ENCODE measurements at places on chromosomes 16 and 17.

DNA sequence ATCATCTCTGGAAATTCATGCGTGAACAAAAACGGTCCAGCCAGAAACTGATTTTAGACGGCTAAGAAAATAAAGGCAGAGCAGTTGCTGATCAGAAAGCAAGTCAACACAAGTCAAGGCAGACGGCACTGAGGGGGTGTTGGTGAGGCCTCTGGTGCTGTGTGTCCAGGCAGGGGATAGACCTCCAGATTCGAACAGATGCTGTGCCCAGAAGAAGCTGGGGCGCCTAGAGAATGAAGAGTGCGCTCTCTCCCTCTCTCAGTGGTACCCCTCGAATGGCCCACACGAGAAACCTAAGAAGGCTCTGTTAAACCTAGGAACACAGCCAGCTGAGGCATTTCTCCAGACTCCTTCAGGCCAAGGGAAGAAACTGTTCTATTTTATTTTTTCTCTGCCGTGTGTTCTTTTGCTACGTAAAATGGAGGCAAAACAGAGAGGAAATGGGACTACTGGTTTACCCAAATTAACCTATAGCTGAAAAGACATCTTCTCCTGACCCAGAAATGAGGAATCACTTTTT lies 178.3 kb downstream of the PMP22 start:
- no peak for DNase-seq

DNA sequence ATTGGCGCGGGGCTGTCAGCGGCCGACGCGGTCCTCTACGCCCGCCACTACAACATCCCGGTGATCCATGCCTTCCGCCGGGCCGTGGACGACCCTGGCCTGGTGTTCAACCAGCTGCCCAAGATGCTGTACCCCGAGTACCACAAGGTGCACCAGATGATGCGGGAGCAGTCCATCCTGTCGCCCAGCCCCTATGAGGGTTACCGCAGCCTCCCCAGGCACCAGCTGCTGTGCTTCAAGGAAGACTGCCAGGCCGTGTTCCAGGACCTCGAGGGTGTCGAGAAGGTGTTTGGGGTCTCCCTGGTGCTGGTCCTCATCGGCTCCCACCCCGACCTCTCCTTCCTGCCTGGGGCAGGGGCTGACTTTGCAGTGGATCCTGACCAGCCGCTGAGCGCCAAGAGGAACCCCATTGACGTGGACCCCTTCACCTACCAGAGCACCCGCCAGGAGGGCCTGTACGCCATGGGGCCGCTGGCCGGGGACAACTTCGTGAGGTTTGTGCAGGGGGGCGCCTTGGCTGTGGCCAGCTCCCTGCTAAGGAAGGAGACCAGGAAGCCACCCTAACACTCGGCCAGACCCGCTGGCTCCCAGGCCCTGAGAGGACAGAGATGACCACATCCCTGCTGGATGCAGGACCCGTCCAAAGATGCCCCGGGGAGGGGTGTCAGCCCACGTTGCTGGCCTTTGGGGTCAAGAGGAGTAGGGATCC lies 2.4 kb upstream of the NECAB2 start:
- no peak for DNase-seq

DNA sequence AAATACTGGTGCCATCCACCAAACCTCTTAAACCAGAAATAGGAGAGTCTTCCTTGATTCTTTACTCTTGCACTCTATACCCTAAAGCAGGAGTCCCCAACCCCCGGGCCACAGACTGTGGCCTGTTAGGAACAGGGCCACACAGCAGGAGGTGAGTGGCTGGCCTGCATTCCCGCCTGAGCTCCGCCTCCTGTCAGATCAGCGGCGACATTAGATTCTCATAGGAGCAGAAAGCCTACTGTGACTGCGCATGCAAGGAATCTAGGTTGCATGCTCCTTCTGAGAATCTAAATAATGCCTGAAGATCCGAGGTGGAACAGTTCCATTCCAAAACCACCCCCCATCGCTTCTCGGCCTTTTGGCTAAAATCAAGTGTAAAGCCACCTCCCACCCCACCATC lies 30.3 kb upstream of the SRCIN1 start:
- no peak for DNase-seq

GRCh38 chr16:1493746-1494094 lies 560 bp downstream of the TELO2 start:
- DNase-seq, result no peak

- no peak for DNase-seq
These were observed 32.0 kb downstream of the CCDC182 start for GRCh38 chr17:57713140-57713539.

- DNase-seq, result no peak
These were observed 27.9 kb upstream of the ATP2C2 start for GRCh38 chr16:84340325-84341040.

- no peak for DNase-seq
These were observed 205.1 kb downstream of the SHISA9 start for GRCh38 chr16:13106464-13106863.

DNA sequence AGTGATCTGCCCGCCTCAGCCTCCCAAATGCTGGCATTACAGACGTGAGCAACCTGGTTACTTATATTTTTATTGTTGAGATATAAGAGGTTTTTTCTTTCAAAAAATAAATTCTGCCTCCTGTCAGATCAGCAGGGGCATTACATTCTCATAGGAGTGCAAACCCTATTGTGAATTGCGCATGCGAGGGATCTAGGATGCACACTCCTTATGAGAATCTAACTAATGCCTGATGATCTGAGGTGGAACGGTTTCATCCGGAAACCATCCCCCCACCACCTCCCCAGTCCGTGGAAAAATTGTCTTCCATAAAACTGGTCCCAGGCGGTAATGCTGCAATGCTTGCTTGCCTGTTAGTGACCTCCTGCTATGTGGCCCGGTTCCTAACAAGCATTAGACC lies 7.5 kb upstream of the CNEP1R1 start:
- DNase-seq, result no peak

- no peak for DNase-seq
These were observed 757 bp downstream of the FMNL1 start for GRCh38 chr17:45222289-45222995.

- no peak for DNase-seq
These were observed 174.9 kb downstream of the VPS53 start for GRCh38 chr17:539766-540165.

DNA sequence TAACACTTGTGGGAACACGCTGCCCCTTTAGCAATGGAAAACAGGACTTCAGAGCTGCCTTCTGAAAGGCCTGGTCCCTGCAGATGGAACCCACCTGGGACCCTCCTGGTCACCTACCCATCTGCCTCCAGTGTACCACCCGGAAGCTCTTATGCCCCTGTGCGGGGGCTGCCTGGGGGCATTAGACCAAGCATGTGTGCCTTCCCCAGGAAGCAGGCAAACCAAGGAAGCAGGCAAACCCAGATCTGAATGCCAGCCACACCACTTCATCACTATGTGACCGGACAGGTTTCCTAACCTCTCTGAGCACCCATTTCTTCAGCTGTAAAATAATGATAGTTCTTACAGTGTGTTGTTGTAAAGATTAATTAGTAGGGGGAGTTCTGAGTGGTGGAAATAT lies 20.8 kb upstream of the LRRC37A3 start:
- DNase-seq, result no peak

All from BJ (cell line).